Nucleus accumbens (tissue), 56 donors: ENCODE measurements at places on chromosomes 6 and 20.

- DNase-seq, result no peak
Measured at GRCh38 chr6:158268361-158269147, 43.7 kb upstream of the TULP4 start.

- DNase-seq, result no peak
Measured at GRCh38 chr6:21911208-21911607, 317.7 kb downstream of the SOX4 start.

DNA sequence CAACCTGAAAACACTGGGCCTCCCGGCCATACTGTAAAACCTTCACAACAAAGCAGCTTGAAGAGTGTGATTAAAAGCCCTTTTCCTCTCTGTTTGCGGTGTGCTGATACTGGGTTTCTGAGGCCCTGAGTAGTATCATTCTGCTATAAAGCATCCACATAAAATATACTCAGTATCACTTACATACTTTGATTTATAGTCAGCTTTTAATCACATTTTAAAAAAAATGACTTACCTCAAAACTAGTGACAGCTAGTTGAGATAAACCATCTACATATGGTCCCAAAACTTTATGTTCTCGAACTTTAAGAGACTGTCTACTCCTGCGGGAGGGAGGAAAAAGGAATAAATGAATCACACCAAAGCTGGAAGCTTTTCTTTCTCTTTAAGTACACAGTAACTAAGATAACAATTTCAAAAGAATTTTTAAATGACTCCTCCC is 135.7 kb downstream of the KIF13A start:
- no peak for DNase-seq

GRCh38 chr6:141261016-141261671 is 871.6 kb upstream of the GJE1 start:
- no peak for DNase-seq

- DNase-seq, result no peak
Measured at GRCh38 chr20:51341581-51341980, 200.9 kb downstream of the NFATC2 start.

- no peak for DNase-seq
Measured at GRCh38 chr6:43020847-43021246, 576 bp upstream of the RRP36 start.

GRCh38 chr6:128209771-128210170 is 308.9 kb upstream of the THEMIS start:
- DNase-seq, result no peak

GRCh38 chr20:52180180-52180840 is 11.3 kb downstream of the ZFP64 start:
- no peak for DNase-seq

DNA sequence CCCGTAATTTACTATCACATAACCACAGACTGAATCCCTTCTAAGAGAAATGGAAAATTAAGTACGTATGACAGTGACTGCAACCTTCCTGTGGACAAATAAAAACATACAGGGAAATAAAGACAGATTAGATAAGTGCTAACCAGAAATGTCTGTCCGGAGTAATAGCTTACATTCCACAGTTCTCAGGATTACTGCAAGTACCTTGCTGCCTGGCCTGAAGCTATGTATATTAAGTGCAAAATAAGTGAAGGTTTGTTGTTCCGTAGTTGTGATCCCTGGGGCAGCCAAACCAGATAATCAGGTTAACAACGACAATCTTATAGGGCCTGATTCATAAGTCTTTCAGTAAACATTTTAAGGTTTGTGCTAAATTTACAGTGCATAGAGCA is 2.8 kb downstream of the NEDD9 start:
- no peak for DNase-seq

- DNase-seq, result no peak
Measured at GRCh38 chr20:2693286-2694007, 867 bp downstream of the EBF4 start.

- no peak for DNase-seq
Measured at GRCh38 chr6:151137542-151137941, 102.2 kb upstream of the AKAP12 start.

- no peak for DNase-seq
Measured at GRCh38 chr6:169795196-169795595, 43.8 kb downstream of the ERMARD start.

- DNase-seq, result no peak
Measured at GRCh38 chr6:70668499-70668812, 773 bp downstream of the SMAP1 start.

DNA sequence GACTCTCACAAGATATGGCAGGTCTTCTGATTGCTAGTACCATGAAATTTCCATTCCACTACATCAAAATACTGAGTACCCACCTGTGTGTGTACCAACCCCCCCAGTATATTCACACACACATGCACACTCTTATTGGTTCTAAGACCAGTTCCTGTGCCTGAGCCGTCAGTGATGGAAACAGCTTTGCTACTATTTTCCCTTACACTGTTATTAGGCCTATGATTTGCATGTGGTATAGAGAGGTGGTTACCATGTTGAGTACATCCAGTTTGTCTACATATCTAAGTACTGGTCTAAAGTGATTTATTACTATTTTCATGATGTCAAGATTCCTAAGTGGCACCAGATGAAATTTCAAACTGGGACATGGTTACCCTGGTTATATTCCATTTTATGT is 459.9 kb downstream of the BCKDHB start:
- no peak for DNase-seq

- DNase-seq, result no peak
Measured at GRCh38 chr6:155895641-155896040, 440.0 kb upstream of the NOX3 start.

GRCh38 chr6:43699564-43700186 is 12.1 kb upstream of the MRPS18A start:
- no peak for DNase-seq

- DNase-seq, result no peak
Measured at GRCh38 chr20:47929368-47930115, 144.3 kb upstream of the SULF2 start.

DNA sequence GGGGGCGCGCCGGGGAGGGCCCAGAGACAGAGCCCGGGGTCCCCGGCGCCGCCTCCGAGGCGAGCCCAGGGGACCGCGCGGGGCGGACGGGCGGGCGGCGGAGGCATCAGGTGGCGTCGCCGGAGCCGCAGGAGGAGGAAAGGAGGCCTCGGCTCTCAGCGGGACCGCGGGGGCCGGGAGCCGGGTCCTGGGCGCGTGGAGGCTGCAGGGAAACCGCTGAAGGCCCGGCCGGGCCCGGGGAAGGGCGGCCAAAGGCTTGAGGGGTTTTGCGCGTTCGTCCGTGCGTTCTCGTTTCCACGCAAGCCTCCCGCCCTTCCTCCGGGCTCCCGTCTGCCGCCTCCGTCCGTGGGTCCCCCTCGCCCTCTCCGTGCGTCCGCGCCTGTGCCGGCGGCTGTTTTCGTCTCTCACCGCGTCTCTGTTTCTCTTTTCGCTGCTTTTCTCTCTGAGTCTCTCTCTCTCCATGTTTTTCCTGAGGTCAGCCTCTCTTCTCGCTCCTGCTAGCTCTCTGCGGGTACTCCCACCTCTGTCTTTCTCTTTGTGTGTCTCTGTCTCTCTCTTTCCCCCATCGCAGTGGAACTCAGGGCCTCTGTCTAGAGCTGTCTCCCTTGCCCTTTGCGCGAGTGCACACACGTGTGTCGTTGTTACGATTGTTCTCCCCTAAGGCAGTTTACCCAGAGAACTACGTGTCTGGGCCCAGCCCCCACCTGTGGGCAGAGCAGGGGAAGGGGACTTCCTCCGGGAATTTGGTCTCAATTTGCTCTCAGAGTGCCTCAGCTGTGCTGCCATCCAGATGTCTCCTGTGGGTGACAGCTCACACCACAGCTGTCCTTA is 2.1 kb downstream of the IRF4 start:
- DNase-seq, result no peak

DNA sequence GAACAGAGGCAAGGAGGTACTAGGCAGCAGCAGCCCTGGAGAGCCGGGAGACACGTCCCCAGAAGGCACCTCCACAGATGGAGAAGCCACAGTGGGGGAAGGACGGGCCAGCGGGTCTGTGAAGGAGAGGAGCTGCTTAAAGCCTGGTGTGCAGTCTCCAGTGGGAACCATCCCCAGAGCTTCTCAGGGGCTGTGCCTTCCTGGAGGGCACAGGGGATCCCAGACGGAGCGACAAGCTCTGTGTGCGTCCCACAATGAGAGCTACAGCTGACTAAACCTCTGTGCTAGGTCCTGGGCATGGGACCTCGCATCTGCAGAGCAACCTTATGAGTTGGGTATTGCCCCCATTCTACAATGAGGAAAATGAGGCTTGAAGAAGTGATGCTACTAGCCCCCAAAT is 50.7 kb downstream of the EZR start:
- DNase-seq, result no peak

GRCh38 chr20:31803552-31804291 is 15.4 kb upstream of the MYLK2 start:
- DNase-seq, result no peak

DNA sequence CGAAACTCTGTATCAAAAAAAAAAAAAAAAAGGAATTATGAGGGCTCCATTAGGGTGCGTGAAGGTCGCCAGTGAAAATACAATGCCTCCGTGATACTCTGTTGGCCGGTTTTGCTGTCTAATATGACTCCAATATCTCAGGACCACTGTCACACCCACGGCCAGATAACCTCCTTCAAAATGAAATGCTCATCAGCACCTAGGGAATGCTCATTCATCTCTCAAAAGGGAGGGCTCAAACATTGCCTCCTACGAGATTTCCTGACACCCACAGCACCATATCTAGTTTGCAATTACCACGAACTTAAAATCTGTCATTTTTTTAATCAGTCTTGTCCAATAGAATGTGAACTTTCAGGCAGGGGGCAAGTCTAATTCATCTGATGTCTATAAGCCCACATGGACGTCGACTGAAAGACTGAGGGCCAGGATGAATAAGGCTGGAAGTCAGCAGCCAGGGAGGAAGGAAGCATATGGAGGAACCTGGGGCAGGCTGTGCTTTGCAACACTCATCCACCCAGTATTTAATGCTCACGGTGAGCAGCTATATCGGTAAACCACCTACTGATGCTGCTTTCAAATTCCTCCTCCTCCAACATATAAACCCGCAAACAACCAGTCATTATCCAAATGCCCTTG is 42.8 kb downstream of the MAP3K5 start:
- no peak for DNase-seq

DNA sequence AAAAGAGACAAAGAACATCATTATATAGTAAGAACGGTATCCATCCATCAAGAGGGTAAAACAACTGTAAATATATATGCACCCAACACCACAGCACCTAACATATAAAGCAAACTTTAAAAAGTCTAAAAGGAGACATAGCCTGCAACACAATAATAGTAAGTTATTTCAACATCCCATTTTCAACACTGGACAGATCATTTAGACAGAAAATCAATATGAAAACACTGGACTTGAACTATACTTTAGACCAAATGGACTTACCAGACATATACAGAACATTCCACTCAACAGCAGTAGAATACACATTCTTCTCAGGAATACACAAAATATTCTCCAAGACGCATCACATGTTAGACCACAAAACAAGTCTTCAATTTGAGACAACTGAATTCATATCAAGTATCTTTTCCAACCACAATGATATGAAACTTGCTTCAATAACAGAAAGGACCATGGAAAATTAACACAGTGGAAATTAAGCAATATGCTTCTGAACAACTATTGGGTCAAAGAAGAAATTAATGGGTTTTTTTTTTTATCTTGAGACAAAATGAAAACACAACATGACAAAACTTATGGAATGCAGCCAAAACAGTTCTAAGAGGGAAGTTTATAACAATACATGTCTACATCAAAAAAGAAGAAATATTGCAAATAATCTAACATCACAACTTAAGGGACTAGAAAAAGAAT is 23.9 kb upstream of the ASF1A start:
- DNase-seq, result no peak

GRCh38 chr6:140360651-140361050 is 986.2 kb upstream of the CITED2 start:
- no peak for DNase-seq

DNA sequence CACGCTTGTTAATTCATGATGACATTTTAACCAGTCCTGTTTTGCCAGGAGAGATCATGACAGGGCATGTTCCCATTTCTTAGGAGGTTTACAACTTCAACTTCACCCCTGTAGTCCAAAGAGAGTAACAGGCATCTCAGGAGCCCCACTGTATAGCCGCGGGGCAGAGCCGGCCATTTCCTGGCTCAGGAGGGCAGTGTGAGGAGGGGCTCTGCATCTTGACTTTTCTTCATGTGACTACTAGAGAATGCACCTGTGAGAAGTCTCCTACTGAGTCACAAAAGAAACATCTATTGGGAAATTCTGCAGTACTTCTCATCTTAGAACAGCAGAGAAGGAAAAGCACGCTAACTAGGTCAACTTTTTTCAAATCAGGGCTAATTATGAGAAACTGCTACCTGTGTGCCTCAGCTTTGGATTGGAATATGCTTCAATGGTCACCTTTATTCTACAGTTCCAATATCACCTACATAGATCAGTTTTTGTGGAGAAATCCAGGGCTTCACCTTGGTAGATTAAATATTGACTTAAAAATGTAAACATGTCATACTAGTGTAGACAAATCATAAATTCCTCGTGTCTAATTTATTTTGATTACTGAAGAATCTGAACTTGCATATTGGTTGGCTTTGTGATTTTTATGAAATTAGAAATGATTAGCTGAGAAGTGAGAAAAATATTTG is 28.6 kb upstream of the SIM1 start:
- no peak for DNase-seq

DNA sequence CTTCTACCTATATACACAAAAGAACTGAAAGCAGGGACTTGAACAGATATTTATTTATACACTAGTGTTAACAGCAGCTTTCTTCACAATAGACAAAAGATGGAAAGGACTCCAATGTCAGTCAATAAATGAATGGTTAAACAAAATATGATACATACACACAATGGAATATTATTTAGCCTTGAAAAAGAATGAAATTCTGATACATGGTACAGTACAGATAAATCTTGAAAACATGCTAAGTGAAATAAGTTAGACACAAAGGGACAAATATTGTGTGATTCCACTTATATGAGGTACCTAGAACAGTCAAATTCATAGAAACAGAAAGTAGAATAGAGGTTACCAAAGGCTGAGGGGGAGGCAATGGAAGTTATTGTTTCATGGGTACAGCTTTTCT is 79.8 kb upstream of the ADTRP start:
- no peak for DNase-seq

GRCh38 chr20:9112541-9113515 is 43.9 kb downstream of the PLCB4 start:
- DNase-seq, result no peak

DNA sequence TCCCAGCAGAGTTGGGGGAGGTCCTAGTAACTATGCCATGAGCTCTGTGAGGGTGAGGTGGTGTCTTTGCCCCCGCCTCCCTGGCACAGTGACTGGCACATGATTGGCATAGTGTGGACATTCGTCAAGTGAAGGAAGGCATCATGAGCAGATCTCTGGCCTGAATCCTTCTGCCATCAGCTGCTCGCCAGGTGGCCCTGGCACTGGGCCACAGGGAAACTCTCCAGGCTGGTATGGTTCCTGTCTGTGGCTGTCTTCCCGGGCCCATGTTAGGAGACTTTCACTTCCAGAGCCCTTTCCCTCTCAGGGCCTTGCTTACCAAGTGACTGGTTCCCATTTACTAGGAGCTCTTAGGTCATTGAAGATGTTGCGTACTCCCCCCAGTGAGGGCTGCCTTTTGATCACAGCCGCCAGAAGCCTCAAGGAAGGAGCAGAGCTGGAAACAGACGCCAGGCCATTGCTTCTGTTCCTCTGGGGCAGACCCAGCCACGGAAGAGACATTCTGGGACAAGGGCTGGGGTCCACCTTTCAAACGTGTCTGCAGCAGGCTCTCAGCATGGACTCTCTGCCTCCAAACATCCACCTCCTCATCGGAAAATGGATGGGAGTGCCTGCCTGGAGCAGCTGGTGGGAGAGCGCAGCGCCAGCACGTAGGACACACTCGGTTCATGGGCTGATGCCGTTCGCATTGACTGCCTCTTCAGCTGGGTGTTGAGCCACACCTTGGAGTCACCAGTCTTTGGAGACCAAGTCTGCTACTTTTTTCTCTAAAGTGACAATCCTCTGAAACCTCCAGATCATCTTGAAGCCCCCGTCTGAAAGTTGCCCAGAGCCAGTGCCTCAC is 67.2 kb downstream of the PTPN1 start:
- DNase-seq, result no peak
